SJCRH30 (cell line): ENCODE measurements at places on chromosomes 4 and X.

- DNase-seq = no peak
These were observed 81.6 kb downstream of the ABCB7 start for GRCh38 chrX:75074475-75074874.

DNA sequence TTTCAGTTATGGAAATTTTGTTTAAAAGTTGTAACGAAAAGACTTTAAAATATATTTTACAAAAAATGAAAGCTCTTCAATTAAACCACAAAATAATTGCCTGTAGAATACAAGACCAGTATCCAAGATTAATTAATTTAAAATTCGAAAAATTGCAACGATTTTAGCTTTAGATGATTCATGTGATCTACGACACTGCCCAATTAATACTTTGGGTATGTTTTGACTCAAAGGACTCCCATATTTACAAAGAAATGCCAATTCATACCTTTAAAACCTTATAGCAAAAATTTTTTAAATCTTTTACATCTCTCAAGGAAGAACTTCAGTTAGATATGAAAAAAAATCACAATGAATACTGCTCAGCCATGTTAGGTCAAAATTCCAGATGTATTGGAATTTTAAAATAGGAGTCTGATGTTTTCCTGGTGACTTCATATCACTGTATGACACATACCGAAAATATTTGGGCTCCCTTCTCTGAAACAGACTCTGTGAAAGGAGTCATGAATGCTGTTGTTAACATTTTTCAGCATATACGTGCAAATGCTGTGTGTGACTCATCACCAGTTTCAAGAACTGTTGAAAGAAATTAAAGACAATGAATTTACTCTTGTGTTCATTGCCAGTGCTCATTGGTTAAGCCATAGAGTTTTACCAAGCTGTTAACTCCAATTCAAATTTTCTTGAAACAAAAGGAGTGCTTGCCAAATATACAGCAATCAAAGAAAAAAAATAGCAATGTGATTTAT lies 13.8 kb upstream of the SMS start:
- DNase-seq = peak; percentile 61

- DNase-seq = peak; percentile 18
These were observed 191.2 kb downstream of the BANK1 start for GRCh38 chr4:101981756-101982155.

DNA sequence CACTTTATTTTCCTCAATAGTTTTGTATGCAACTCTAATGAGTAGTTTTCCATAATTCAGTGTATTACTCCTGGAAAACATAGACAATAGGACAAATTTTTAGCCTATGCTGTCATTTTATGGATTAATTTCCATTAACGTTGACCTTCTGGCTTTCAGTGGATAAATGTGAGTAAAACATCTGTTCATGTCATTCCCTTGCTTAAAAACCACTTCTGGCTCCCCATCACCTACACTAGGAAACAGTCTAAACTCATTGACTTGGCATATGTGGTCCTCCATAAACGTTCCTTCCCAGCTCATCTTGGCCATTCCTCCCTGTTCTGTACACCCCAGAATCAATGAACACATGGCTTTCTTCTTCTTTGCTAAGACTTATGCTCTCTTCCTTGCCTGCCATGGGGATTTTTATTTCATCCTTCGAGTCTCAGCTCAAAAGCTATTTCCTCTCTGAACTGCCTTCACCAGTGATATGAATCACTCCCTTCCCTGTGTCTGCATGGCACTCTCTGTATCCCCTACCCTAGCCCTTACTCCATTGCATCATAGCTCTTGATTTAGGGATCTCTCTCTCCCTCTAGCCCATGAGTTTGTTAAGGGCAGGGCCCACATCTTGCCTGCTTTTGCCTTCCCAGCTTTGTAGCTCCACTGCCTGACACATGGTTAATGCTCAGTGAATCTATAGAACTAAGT lies 34.8 kb downstream of the DOCK11 start:
- peak; percentile 68 for DNase-seq

GRCh38 chrX:12955882-12956703 lies 18.8 kb upstream of the TMSB4X start:
- DNase-seq = peak; percentile 70

DNA sequence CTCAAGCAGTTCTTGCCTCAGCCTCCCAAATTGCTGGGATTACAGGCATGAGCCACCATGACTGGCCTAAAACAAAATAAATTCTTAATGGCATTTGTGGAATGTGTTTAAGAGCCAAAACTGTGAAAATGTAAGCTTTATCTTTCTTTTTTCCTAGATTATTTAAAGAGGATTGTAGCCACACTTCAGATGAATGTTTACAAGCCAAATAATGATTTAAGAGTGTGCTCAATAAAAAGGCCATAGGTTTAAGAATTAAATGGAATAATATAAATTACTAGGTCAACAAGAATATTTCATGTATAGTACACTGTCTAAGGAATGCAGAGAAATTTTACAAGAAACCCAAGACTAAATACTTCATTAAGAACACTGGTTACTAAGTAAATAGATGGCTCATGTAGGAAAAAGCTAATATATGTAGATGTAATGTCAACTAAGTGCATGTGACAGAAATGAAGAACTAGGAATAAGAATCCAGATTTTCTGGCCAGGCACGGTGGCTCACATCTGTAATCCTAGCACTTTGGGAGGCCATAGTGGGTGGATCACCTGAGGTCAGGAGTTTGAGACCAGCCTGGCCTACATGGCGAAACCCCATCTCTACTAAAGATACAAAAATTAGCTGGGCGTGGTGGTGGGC lies 21.3 kb upstream of the UGDH start:
- DNase-seq = no peak

- DNase-seq = peak; percentile 30
These were observed 6.2 kb downstream of the NR0B1 start for GRCh38 chrX:30302956-30303355.

GRCh38 chr4:73378887-73379286 lies 25.2 kb upstream of the ALB start:
- no peak for DNase-seq

DNA sequence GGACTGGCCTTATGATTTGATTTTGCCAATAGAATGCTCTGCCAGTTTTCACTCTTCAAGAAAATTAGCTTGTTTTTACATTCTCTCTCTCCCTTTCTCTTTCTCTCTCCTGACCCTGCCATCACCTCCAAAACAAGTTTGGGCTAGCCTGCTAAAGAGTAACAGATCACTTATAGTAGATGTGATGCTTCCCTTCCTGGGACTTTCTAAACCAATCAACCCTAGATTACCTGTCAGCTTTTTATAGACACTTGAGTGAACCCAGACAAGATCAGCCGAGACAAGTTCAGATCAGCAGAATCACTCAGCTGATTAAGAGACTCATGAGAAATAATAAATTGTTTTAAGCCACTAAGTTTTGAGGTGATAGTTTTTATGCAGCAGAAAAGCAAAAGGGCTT lies 521.2 kb downstream of the ANKRD50 start:
- no peak for DNase-seq

GRCh38 chr4:153497091-153497531 lies 31.0 kb downstream of the TMEM131L start:
- DNase-seq = no peak

DNA sequence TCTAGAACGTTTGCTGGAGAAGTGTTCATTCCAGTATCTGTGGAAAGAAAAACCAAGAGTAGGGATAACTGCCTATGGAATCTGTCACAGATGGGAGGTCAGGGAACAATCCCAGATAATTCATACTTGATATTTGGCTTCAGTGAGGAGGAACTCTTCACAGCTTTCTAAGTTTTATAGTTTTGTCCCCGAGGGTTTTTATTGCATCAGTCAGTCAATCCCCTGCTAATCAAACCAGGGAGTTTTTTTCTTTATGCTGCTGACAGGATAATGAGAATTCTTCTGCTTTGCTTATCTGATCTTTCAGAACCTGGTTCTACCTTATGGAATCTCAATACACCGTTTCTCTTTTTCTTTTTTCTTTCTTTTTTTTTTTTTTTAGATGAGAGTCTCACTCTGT lies 633 bp upstream of the TRIML2 start:
- no peak for DNase-seq

GRCh38 chr4:141158219-141158618 lies 24.9 kb upstream of the RNF150 start:
- peak; percentile 66 for DNase-seq

- DNase-seq = no peak
These were observed 36.0 kb downstream of the CDKL5 start for GRCh38 chrX:18461431-18461830.

- DNase-seq = no peak
These were observed 5.7 kb downstream of the NR3C2 start for GRCh38 chr4:148436512-148436911.

- DNase-seq = no peak
These were observed 240.5 kb upstream of the HS3ST1 start for GRCh38 chr4:11669156-11669555.

GRCh38 chr4:85700362-85700761 lies 225.4 kb downstream of the ARHGAP24 start:
- DNase-seq = peak; percentile 39

DNA sequence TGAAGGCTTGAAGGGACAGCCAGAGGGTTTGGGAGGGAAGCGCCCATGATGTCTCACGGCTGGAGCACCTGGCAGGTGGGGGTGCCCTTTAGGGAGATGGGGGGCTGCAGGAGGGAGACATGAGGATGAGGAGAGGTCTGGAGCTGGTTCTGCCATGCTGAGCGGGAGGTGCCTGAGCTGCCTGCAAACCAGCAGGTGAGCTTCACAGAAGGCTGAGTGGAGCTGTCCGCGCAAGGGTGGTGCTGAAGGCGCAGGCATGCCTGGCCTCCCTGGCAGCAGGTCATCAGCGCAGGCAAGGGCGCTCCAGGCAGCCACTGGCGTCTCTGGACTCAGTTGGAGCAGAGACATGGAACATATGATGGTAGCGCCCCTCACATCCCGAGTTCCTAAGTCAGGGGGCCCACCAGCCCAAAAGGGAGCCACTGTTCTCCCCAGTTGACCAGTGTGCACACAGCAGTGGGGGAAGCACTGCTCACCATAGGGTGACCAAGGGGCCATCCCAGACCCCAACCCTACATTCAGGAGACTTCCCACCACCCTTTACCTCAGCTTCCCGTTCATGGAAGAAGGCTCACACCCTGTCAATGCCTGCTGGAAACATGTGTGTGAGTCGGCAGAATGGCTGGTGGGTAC lies 25.8 kb downstream of the ADRA2C start:
- DNase-seq = peak; percentile 68

- no peak for DNase-seq
These were observed 5.8 kb downstream of the SSR4 start for GRCh38 chrX:153800177-153800722.

GRCh38 chr4:7876201-7876875 lies 63.3 kb downstream of the AFAP1 start:
- DNase-seq = peak; percentile 44

DNA sequence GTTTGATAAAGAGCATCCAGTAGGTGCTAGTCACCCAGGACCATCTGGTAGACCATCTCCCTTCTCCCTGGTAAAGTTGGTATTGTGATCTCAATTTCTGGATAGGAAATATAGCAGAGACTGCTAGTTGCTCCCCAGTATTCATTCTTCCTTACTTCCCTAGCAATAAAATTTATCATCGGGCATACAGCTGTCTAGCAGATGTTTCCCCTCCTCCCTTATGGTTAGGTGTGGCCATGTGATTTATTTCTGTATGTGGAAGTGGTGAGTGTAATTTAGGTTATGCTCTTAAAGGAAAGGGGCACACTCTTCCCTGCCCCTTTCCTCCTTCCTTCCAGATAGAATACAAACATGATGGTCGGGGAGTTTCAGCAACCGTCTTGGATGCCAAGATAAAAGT lies 12.3 kb upstream of the KCND1 start:
- no peak for DNase-seq

- peak; percentile 4 for DNase-seq
These were observed 623.8 kb upstream of the HTR2C start for GRCh38 chrX:113959912-113960626.

DNA sequence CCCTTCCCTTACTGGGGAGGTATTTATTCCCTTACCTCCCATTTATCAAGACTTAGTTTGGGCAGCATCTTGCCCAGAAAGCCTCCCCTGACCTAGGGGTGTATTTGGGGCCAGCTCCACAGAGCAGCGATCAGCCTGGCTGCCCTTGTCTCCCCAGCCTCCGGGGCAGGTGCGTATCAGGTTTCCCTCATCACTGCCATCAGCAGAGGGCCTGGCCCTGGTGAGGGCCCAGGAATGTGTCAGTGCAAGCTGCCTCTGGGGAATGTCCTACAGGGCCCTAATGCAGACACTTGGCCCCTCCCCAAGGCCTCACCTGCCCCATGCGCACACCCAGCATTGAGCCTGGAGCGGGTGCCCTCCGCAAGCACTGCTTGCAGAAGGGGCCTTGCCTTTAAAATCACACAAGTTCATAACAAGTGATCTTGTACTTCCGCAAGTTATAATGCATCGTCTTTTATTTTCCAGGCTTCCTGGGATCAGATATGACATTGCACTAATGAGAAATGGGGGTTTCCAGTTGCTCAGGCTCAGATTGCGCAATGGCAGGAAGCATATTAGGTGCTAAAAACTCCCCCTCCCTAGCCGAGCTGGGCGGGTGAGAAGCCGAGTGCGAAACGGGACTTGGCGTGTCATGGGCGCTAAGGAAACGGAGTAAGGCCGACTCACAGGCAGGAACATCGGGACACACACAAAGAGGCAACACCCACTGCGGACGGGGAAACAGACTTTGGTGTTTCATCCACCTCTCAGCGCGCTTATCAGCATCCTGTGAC lies 25.4 kb upstream of the AFAP1 start:
- DNase-seq = no peak

GRCh38 chr4:53721263-53721662 lies 130.0 kb upstream of the LNX1 start:
- DNase-seq = peak; percentile 55

- DNase-seq = no peak
These were observed 32.6 kb downstream of the DOCK11 start for GRCh38 chrX:118528071-118528737.

DNA sequence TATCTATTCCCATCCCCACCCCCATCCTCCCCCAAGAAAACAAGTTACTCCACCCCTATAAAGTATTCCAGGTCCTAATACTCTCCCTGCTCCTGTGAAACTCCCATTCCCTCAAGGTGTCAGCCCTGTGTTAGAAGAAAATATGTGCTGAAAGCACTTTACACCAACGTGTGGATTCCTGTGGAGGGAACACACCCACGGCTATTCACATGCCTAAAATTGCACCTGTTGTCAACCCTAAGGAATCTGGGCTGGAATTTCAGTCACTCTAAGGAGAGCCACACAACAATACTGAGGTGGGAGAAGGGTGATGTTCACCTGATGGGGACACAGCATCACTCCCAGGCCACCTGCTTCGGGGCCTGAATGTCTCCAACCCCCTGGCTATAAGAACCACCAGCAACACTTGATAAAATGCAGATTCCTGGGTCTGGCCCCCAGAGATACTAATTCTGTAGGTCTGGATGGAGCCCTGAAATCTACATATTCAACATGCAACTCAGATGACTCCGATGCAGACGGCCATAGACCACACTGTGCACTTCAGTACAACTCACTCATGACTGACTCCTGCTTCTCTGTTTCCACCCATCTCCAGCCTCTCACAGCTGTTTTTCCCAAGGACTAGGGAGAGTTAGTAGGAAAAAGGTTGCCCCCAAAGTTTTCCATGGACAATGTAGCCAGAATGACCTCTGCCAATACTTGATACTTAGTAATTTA lies 15.8 kb downstream of the SCD5 start:
- no peak for DNase-seq

DNA sequence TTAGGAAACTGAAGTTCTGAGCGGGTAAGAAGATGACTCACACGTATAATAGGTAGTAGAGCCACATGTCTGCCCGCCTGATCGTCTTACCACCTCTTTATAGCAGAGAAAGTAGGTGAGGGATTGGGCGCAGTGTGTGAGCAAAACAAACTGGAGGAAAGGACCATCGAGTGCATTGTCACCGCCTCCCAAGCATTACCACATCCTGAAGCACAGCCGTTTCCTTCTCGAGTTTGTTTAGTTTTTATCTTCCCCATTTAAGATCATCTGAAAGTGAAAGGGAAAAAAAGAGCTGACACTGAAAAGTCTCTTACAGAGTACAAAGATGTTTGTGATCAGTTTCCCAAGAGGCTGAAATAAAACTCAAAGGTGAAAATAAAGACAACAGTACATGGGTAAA lies 14.8 kb downstream of the PDK3 start:
- DNase-seq = no peak
